GM13976 (cell line): ENCODE measurements at places on chromosomes 5 and 9.
A peak's percentile ranks its signal among the peaks of the same experiment; 100 is the strongest.

DNA sequence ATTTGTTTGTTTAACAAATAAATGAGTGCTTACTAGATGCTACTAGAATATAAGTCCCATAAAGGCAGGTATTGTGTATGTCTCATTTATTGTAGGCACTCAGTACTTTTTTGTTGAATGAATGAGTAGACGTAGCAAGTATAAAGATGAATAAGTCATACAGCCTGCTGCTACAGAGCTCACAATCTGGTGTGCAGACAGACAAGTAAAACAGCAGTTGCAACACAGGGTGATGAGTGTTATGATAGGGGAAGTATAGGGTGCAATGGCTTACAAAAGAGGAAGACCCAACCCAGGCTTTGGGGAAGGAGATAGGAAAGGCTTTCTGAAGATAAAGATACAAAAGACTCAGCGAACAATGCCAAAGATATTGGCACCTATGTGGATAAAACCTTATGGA lies 47.7 kb downstream of the SH3RF2 start:
- DNase-seq = no peak

GRCh38 chr5:82748688-82749460 lies 328.3 kb downstream of the TMEM167A start:
- DNase-seq = no peak

DNA sequence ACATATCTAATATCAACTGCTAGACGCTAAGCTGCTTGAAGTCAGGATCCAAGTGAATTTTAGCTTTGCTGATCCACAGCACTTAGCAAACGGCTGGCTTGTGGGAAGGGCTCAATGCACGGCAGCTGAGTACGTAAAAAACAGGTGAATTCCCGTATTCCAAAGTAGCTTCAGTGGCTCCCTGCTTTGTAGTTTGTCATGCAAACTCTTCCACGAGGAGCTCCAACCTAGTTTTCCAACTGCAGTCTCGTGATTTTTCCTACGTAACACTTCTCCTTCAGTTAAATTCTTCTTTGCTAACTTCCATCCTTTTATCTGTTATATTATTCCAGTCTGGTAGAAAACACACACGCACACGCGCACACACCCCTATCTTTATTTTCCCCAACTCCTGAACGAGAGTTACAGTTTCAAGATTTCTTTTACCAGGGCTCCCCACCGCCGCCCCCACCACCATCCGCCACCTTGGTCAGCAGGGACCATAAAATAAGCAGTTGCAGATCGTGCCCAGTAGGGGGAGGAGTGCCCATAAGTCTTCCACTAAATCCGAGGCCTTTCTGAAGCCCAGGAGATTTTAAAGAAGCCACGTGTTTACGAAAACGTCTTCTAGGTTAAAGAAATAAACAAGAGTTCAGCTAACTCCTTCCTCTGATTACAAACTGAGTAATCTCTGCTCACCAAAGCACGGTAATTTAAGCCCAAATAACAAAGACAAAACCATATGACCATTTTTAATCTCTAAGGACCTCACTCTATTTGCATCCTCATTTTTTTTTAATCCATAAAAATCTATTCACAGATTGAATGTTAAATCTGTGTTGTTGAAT lies 34.8 kb upstream of the TRIO start:
- peak; percentile 69 for DNase-seq

GRCh38 chr9:121447321-121447834 lies 52.3 kb downstream of the GGTA1 start:
- no peak for DNase-seq

DNA sequence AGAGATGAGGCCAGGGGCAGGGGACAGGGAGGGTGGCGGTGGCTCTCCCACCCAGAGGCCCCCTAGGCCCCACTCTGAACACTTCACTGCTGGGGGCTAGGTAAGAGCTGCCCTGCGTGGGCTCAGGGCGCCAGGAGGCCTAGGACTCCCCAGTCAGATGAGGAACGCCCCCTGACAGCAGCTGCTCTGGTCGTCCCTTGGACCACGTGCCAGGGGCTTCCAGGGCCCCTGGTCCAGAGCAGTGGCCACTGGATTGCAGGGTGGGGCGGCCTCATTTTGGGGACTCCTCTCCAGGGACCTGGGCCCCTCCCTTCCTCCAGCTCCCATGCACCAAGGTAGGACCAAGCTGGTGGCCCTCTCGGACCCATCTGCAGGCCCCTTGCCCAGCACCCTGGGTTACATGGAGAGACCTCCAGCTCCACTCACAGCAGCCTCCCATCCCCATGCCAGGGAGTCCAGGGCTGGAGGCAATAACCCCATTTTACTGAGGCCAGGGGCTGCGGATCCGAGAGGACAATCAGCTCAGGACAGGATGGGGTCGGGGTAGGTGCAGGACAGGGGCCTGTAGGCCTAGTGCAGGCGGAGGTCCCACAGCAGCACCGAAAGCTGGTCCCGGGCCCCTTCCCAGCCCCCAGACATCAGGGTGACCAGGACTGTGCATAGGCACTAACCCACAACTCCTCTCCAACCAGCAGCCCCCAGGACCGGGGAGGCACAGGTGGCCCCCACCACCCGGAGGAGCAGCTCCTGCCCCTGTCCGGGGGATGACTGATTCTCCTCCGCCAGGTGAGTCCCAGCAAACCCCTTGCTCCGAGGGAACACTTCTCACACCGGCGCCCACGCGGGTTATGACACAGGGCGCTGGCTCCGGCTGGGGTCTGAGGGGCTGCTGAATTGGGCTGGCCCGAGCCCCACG lies 1.5 kb downstream of the EGFL7 start:
- no peak for DNase-seq

- no peak for DNase-seq
Measured at GRCh38 chr5:56612759-56613158, 202.6 kb upstream of the MAP3K1 start.

- DNase-seq = peak; percentile 67
Measured at GRCh38 chr5:35926389-35927051, 11.9 kb downstream of the CAPSL start.
